ENCODE measurements at places on chromosomes 12 and 14.

- DNase-seq, result peak; percentile 84
Observed at GRCh38 chr14:63840981-63841380, 11.8 kb upstream of the SYNE2 start.

- no peak for DNase-seq
Observed at GRCh38 chr12:103538397-103538796, 42.6 kb upstream of the C12orf42 start.

DNA sequence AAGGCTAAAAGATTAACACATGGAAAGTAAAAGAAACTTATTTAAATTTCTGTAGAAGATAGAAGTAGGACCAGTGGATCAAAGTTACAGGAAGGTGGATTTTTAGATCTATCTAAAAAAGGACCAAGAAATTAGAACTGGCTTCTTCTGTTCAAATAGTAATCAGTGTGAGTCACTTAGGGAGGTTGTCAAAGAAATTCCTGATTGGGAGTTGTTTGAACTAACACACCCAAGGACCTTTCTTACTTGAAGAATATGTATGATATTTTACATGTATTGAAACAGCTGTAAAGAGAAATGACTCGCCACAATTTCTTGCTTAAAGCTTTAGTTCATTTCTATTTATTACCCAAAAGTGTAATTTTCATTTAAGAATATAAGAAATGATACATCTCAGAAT is 256.9 kb downstream of the RAD51B start:
- DNase-seq, result no peak

DNA sequence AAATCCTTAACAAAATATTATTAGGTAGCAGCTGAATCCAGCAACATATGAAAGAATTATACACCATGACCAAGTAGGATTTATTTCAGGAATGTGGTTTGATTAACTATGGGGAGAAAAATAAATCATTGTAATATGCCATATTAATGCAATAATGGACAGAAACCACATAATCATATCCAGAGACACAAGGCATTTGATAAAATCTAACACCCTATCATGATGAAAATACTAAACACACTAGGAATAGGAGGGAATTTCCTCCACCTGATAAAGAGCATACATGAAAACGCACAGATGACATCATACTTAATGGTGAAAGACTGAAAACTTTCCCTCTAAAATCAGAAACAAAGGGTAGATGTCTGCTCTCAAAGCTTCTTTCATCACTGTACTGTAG is 238.9 kb downstream of the PHLDA1 start:
- no peak for DNase-seq

DNA sequence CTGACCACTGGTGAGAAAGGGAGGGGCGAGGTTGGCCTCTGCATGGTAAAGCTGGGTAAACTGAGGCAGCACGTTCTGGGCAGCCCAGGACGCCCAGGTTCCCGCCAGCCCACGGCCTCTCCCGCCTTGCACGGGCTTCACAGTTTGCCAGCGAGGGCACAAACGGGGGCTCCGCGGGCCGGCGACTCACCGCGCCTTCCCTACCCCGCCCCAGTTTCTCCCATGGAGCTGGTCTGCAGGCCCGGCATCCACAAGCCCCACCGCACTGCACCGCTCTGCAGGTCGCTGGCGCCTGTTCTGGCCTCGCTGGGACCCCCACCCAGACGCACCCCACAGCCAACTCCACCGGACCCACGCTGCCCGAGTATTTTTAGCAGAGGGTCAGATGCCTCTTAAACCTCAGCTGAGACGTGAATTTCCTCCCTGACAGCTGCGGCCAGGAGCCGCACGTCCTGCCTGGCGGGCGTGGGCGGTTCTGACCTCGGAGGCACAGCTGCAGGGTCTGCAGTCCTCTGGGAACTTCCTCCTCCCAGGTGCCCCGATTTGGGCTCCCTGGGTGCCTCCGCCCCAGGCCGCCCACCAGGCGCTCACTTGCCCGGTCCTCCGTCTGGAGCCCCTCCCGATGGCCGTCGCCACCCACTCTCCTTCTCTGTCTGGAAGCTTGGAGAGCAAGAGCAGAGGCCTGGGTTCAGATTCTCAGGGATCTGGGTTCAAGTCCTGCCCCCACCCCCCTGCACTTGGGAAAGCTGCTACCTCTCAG is 29.5 kb upstream of the INF2 start:
- no peak for DNase-seq

DNA sequence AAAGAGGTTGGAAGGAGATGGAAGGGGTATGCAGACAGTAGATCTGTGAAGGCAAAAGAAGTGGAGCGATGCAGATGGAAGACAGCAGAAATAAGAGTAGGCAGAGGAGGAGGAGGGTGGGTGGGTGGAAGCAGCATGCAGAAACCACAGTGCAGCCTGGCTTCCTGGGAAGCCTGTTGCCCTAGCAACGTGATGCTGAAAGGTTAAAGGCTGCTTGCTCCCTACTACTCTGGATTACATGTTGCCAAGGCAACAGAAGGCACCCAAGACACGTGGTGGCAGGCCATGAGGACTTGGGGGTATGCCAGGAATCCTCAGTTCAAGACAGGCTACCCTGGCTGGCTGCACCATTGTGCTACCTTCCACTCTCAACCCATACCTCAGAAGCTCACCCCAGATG is 129.6 kb downstream of the GRIN2B start:
- peak; percentile 94 for DNase-seq

DNA sequence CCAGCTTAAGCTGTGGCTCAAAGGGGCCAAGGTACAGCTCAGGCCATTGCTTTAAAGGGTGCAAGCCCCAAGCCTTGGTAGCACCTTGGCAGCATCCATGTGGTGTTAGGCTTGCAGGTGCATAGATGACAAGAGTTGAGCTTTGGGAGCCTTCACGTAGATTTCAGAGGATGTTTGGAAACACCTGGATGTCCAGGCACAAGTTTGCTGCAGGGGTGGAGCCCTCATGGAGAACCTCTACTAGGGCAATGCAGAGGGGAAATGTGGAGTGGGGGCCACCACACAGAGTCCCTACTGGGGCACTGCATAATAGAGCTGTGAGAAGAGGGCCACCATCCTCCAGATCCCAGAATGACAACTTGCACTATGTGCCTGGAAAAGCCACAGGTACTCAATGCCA is 37.9 kb downstream of the GLIPR1L2 start:
- no peak for DNase-seq

DNA sequence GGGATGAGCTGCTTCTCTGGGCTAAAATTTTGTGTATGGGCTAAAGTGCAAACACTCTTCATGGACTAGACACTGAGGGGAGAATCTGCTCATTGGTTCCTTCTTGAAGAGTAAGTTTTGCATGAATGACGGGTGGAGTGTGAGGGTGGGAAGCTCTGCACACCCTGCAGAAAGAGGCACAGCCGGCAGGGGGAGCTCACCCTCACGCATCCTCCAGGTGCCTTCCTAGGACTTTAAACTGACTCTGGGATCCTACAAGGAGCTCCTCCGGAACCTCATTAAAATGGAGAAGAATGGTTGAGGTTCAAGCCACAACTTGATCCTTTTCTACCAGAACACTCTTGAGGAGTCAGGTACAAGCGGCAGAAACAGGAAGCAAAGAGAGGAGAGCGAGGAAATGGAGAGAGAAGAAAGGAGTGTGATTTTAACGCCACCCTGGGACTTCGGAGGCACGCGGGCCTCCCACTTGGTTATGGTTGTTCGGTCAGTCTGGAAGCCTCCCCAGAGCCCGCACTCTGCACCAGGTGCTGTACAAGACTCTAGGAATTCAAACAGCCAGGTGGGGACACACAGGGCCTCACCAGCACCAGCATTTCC is 87.5 kb downstream of the SETD3 start:
- peak; percentile 81 for DNase-seq

- no peak for DNase-seq
Observed at GRCh38 chr12:131055596-131056233, 102.0 kb downstream of the ADGRD1 start.

- DNase-seq, result no peak
Observed at GRCh38 chr14:20712904-20713303, 24.3 kb downstream of the ANG start.

- no peak for DNase-seq
Observed at GRCh38 chr14:24473211-24473610, 30.6 kb upstream of the SDR39U1 start.

DNA sequence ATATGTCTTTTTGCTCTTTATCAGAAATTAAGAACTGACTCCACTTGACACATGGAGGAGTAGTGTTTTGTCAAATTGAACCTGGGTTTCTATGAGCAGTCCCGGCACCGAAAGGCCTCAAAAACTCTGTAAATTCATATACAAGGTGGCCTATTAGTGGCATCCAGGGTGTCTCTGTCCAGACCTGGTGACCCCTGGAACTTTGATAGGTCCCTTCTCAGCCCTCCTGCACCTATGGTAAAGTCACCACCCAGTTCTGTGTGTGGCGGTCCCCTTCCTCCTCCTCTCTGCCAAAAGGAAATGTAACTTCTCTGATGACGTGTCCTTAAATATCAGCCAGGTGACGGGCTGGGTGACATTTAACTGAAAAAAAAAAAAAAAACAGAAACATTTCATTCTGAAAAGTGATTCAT is 204.0 kb upstream of the FOXN3 start:
- DNase-seq, result no peak

DNA sequence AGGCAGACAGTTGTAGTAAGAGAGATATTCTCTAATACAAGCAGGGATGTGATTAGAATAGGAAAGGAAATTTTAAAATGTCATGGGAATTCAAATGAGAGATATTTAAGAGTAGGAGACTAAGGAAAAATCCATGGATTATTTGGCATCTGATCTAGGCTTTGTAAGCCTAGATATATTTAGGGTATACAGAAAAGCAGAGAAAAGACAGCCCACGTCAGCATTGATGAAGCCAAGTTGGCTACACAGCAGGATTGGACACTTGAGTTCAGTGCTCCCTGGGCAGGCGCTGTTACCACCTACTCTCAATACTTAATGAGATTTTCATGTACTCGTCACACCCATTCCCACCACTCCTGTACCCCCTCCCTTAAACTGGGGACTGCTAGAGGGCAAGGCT is 1.7 kb upstream of the KCNJ8 start:
- DNase-seq, result no peak

DNA sequence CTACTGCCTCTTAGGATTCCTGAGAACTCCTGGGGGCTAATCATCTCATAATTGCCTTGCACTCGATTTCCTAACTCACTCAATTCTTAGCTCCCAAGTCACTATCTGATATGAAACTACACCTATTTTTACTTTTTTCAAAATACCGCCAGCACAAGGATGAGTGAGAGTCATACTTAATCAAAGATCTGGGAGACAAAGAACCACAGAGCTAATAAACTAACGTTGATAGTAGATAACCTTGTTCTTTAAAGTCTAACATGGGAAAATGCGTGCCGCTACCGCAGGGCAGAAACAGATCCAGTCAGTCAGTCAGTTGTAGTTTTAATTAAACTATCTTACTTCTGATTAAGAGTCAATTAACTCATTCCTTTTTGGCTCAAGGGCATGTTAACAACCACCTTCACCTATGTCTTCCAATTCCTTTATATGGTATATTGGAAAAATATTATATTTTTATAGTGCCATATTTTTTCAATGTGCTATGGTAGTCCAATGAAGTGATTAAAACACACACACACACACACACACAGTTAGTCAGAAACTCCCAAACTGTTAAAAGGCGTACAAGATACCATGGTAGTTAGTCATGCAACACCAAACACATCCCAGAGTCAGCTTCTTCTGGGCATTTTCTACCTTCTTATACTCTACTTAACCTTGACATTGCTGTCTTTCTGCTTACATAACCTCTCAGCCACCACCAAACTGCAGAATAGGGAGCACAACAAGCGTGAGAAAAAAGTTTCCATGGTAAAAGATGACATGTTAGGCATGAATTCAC is 114.0 kb downstream of the KLHL28 start:
- no peak for DNase-seq

DNA sequence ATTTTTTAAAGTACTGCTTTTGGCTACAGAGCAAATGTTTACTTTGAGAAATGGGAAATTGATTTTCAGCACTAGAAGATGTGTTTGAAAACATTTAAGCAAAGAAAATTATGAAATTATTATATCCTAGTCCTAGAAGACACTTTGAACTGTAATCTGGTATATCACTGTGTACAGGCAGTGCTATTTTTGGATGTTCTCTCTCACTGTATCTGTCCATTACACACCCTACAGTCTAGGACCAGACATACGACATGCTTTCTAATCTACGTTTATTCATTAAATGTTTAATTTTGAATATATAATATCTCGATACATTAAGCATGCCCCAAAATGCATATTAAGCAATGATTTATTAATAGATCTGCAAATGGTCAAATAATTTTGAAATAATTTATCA is 82.5 kb downstream of the ST8SIA1 start:
- DNase-seq, result no peak

All from GM23338 (cell line).